ENCODE measurements at places on chromosomes 1 and 21.

GRCh38 chr1:204920511-204920910 is 49.8 kb downstream of the NFASC start:
- no peak for DNase-seq

DNA sequence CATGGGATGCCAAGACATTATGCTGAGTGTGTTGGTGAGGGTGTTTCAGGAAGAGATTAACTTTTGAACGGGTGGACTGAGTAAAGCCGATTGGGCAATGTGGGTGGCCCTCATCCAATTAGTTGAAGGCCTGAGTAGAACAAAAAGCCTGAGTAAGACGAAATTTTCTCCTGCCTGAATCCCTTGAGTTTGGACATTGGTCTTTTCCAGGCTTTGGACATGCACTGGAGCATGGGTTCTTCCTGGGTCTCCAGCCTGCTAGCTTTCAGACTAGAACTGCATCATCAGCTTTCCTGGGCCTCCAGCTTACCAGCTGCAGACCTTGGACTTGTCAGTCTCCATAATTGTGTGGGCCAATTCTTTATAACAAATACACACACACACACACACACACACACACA is 63.6 kb downstream of the NIBAN1 start:
- no peak for DNase-seq

DNA sequence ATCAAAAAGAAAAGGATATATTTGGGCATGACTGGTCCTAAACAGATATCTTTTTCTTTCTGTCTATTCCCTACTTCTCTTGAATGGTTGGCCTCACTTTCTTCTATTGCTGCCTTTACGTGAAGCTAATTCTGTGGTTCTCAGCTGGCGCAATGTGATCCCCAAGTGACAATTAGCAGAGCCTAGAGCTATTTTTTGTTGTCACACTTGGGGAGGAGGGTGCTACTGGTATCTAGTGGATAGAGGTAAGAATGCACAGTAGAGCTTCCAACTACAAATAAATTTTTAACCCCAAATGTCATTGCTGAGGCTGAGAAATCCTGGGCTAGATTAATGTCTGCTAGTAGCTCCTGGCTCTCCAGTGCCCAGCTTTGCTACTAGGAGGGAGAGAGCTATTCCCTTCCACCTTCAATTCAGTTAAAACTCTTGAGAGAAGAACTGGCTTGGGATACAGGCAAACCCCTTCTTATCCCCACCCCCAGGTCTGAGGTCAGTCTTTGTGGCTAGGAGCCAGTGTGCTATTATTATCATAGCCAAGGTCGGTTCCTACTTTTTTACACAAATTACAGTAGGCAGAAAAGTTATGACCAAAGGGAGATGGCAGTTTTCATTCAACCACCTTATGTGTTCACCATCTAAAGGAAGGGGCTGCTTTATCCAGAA is 102.1 kb downstream of the SNX7 start:
- DNase-seq: no peak

- DNase-seq: no peak
Observed at GRCh38 chr21:34091032-34091431, 17.7 kb downstream of the MRPS6 start.

DNA sequence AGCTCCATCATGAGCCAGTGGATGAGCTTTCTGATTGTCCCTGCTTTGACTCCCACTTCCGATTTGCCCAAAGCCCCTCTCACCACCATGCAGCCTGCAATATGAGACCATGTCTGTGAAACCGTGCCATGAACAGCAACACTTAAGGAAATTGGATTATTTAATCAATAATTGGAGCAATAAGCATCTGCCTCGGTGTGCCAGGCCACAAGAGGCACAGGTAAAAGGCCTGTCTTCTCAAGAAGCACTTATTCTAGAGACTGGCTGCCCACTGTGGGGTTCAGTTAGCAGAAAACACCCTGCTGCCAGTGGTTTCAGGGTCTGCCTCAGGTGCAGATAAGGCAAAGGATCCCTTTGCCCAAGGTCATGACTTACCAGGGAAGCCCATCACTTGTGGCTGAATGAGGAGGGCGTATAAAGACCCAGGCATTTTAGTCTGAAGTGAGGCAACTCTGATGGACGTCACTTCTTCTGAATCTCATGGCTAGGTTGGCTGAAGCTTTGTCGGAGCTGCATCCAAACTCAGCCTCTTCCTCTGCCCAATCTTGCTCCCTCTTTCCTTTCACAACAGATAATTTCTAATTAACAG is 7.1 kb upstream of the CHI3L2 start:
- no peak for DNase-seq
